ENCODE measurements at places on chromosomes 3 and 15. TPM values are rescaled to one million over a fixed set of nuclear protein-coding genes. Genes with fewer than 3 reads are reported as not detected.

DNA sequence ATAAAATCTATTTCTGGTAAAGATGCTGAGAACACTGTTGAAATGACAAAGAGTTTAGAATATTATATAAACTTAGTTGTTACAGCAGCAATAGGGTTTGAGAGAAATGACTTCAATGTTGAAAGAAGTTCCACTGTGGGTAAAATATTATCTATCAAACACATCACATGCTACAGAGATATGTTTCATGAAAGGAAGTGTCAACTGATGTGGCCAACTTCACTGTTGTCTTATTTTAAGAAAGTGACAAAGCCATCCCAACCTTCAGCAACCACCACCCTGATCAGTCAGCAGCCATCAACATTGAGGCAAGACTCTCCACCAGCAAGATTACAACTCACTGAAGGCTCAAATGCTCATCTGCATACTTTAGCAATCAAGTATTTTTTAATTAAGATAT lies 20.2 kb downstream of the TMEM39A start:
- DNase-seq: no peak

- no peak for DNase-seq
Measured at GRCh38 chr15:87704276-87704675, 552.3 kb downstream of the NTRK3 start.

- no peak for DNase-seq
Measured at GRCh38 chr15:32763295-32763694, 45.5 kb downstream of the GREM1 start.

- no peak for DNase-seq
Measured at GRCh38 chr3:155241579-155241978, 51.9 kb downstream of the STRIT1 start.

DNA sequence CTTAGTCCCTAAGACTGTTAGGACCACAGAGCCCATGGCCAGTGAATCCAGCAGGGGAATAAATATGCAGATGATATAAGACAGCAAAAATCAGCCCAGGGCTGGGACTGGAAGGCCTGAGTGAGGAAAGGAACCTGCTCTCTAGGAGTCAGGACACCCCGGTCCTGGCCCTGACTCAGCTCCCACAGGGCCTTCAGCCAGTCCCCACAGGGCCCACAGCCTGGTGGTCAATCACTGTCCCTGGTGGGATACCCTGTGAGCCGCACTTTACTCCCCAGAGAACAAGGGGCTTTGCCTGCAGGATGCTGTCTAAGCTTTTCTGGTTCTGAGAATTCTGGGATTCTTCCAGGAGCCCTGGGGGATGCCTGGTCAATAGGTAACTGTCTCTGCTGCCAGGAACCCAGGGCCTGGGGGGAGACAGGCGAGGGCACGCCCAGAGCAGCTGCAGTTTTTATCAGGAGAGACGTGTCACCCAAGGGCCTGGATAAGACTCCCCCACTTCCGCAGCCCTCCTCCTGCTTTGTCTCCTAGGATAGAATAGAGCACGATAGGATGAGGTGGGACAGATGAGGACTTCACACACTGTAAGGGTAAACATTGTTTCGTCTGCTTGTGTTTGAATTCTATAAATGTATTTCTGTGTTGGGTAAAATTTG lies 49.5 kb upstream of the MCF2L2 start:
- no peak for DNase-seq

GRCh38 chr3:142566096-142566495 lies 12.4 kb downstream of the ATR start:
- no peak for DNase-seq

GRCh38 chr15:62665449-62665848 lies 377.1 kb upstream of the TPM1 start:
- DNase-seq: no peak

- peak; percentile 82 for DNase-seq
Measured at GRCh38 chr15:41904541-41905005, 10.7 kb upstream of the SPTBN5 start.

DNA sequence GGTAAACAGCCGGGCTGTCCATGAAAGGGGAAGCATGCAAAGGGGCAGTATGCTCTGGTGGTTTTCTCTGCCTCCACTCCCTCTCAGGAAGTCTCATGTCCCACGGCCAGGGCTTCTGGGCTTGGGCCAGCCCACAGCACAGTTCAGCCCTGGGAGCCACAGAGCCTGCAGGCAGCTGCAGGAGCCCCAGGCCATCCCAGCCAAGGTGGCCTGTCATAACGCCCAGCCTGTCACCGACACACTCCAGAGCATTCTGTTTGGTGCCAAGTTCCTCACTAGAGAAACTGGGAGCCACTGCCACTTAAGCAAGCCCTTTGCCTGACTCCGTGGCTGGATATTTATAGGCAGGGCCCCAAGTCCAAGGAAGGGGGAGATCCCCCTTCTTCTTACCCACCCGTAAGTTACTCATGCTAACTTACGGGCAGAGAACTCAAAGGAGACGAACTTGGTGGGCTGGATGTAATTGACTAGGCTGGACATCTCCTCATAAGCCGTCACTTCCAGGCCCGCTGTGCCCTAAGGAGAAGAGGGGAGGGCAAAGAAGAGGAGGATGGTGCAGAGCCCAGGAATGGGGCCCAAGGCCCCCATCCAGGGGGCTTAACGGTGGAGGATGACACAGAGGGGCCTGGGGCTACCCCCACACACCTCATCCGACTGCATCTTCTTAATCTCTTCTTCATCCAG lies 11.7 kb downstream of the PLCB2 start:
- no peak for DNase-seq

DNA sequence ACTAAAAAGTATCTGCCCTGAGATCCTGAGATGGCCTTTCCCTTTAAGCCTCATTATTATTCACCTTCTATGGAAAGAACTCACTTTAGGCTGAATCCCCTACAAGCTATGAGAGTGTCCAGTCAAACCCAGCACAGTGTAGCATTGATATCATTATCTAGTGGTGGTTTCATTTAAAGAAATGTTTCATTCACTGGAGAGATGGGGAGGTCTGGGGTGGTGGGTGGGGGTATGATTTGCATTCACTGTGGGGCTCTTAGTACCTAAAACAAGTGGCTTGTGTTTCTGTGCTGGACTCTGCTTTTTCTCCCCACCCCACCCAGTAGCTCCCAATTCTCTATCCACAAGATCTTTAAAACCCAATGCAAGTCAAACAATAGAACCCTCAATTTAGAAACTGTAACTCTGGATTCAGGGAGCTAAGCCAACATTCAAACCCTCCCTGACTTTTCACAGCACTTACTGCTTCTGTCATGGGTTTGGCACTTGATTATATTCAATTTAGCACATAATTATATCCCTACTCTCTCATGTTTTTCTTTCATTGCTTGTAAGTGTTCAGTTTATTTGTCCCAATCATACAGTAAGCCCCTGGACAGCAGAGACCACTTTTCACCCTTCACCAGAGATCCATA lies 310.5 kb upstream of the THBS1 start:
- DNase-seq: no peak

- peak; percentile 40 for DNase-seq
Measured at GRCh38 chr3:114178770-114179368, at the start of gene DRD3. Gene DRD3, minus strand, starts transcription at chr3:114179052. Its CDS starts 7,060 bp downstream, at chr3:114171992.

DNA sequence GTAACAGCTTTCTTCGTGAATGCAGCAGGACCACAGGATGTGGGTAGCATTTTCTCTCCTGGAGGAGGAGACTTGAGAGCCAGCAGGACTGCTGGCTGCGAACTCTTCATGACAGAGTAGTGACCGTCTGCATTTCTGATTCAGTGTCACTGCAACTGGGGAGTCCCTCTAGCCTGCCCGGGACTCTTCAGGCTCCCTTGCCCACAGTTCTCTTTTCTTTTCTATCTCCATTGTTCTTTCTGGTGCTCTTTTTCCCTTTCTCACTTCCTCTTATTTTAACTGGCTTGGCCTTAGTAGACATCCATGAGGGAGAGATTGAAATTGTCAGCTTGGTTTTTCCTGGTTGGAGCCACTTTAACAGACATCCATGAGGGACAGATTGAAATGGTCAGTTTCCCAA lies 49.9 kb upstream of the P2RY1 start:
- DNase-seq: no peak

GRCh38 chr3:182802413-182803390 lies 9.4 kb downstream of the ATP11B start:
- no peak for DNase-seq

DNA sequence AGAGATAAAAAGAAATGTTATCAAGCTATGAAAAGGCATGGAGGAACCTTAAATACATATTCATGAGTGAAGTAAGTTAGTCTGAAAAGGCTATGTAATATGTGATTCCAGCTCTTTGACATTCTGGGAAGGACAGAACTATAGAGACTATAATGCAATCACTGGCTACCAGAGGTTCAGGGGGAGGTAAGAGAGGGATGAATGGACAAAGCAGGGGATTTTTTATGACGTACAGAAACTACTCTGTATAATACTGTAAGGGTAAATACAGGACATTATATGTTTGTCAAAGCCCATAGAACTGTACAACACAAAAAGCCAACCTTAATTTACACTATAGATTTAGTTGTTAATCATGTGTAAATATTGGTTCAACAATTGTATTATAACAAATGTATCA lies 46.1 kb downstream of the MCTP2 start:
- no peak for DNase-seq

- no peak for DNase-seq
Measured at GRCh38 chr3:104474011-104474410, 892.7 kb upstream of the ALCAM start.

UBA5 gene
- 40.9 TPM for total RNA-seq

NPTN gene
- 20.8 TPM for total RNA-seq

TICRR gene
- 20.7 TPM for total RNA-seq

RETNLB gene
- total RNA-seq: not detected

NOX5 gene
- not detected for total RNA-seq

CPNE4 gene
- not detected for total RNA-seq

PCLAF gene
- total RNA-seq: 117 TPM

PRKCD gene
- 10.2 TPM for total RNA-seq

BAHD1 gene
- 9.9 TPM for total RNA-seq

THUMPD3 gene
- 46.0 TPM for total RNA-seq

SLC27A2 gene
- total RNA-seq: 25.2 TPM

Data from activated naive CD4-positive, alpha-beta T cell treated with anti-CD3 and anti-CD28 coated beads for 36 hours (primary cell).